ENCODE measurements at places on chromosomes 16 and 17.

DNA sequence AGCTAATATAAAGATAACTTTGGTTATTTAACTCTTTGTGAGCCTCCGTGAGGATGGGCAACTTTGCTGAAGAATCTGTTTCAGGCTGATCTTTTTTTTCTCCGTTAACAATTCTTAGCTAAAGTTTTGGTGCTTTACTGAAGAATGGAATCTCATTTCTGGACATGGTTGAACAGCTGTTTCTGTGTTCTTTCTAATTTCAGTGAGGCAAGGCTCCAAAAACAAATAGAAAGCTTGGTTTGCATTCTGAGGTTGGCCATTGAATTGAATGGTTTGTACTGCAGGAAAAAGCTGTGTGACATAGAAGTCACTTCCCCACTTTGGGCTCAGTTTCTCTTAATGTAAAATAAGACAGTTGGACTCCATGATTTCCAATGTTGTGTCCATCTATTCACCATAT, 22.3 kb upstream of the HLF start:
- DNase-seq: no peak

DNA sequence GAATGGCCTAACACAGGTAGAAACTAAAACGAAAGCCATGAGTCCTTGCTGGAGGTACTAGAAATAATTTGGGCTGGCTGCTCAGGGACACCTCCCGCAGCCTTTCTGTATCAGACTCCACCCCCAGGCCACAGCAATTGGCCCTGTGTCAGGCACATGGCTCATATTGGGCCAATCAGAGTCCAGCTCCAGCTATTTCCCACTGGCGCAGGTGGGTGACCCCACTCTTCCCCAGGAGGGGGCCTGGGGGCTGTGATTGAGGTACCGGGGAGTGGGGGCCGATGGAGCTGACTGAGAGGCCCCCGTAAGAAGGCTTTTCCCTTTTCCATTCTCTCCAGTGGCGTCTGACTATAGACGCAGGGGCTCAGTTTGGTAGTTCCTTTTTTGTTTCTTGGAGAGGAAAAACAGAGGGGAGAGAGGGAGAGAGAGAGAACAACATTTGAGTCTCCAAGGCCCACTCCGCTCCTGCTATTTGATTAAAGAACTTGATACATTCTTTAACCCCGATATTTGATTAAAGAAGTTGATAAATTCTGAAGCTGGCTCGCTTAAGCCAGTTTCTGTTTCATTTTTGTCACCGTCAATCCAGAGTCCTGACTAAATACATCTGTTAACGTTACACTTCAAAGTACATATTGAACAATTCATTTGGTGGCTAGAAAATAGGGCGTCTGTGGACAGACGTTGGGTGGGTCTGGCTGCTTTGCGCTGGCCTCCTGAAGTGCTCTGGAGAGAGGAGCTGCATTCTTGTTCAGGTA, 26.3 kb downstream of the FOXL1 start:
- no peak for DNase-seq

DNA sequence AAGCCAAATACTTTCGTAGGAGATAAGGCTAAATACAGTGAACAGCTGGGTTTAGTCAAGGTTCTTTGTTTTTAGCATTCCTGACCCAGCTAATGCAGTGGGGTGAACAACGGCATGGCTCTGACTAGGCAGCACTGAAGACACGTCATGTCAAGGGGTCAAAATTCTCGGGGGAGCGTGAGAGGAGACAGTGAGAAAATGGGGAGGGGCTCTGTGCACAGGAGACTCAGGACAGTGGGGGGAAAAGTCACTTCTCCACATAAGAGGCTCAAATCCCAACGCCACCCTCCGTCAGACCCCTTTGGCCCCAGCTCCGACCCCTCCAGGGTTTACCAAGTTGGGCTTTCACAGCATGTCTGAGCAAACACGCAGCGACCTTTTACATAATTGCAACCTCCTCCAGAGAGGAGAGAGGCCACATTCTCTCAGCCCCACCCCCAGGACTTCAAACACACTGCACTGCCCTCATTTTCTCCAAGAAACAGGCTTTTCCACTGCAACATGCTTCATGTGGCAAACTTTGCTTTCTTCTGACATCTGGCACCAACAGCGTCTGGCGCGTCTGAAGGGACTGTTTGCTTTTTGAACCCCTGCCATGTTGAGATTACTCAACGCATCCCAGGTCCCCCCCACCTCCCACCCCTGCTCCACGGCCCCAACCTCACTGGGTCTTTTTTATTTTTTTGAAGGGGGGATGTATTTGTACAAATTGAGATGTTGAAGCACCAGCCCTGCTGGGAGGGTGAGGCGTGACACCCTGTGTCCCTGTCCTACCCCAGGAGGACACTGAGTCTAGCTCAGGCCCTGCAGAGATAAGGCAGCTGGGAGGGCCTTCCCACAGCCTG, 30.0 kb downstream of the AXIN2 start:
- DNase-seq: peak; percentile 50

GRCh38 chr16:49012961-49013726, 268.5 kb downstream of the CBLN1 start:
- no peak for DNase-seq

GRCh38 chr17:7403727-7403976, 245 bp downstream of the TMEM256 start:
- DNase-seq: no peak

DNA sequence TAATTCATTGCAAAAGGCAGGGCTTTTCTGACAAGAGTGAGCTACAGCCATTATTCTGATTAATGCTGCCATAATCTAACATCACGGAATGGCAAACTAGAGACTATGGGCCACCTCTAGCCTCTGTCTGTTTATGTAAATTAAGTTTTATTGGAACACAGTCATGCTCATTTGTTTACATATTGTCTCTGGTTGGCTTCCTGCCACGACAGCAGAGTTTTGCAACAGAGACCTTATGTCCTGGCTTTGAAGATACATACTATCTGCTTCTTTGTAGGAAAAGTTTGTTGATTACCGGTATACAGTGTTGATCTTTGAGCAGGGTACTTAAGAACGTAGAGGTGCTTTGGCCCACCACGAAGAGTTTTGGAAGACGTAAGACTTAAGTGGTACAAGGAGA, 715.9 kb upstream of the RBFOX1 start:
- no peak for DNase-seq

GRCh38 chr16:26267641-26268040, 575.9 kb downstream of the HS3ST4 start:
- DNase-seq: no peak

- no peak for DNase-seq
Observed at GRCh38 chr17:58484600-58484999, 3.6 kb downstream of the HSF5 start.

DNA sequence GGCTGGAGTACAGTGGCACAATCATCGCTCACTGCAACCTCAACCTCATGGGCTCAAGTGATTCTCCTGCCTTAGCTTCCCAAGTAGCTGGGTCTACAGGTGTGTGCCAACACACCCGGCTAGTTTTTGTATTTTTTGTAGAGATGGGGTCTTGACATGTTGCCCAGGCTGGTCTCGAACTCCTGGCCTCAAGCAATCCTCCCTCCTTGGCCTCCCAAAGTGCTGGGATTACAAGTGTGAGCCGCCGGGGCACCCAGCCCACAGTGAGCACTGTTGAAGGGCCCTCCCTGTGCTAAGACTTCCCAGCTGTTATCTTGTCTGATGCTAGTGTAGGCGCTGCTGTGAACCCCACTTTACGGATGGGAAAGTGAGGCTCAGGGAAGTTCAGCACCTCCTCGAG, 8.0 kb downstream of the CASKIN1 start:
- DNase-seq: no peak

DNA sequence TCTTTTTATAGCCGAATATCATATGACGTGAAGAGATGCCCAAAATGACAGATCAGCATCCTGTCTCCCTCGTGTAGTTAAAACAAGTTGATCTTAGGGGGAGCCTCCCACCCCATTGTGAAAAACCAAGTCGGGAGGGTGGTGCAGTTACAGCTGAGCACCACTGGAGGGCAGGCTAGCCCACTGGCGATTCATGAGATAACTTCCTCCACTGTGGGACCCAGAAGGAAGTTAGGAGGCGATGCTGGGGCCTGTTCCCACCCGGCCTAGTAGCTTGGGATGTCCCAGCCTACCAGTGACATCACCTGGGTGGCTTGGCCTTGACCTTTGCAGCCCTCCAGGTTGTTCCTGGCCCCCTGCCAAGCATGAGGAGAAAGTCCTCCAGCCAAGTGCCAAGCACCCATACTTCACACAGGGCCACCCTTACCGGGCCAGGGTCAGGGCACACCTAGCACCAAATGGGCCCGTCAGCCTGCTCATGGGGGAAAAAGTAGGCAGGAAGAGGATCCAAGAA, 8.1 kb upstream of the CPNE2 start:
- DNase-seq: peak; percentile 73

DNA sequence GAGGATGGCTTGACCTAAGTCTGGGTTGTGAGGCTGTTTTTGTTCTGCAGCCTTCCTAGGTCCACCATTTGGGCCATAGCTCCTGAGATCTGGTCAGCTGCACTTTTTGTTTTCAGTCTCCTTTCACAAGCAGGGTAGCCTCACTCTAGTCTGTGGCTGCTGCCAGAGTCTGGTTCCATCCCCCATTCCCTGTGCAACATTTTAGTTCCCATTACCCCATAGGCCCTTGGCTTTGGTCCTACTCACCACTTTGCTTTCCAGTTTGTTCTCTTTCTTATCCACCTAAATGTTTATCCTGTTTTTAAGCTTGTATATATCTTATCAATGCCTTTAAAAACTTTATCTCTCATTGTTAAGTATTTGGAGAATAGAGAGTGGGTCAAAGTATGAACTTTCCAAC, 6.5 kb upstream of the XYLT2 start:
- no peak for DNase-seq

- DNase-seq: no peak
Observed at GRCh38 chr17:57536789-57537523, 208.1 kb downstream of the CCDC182 start.

DNA sequence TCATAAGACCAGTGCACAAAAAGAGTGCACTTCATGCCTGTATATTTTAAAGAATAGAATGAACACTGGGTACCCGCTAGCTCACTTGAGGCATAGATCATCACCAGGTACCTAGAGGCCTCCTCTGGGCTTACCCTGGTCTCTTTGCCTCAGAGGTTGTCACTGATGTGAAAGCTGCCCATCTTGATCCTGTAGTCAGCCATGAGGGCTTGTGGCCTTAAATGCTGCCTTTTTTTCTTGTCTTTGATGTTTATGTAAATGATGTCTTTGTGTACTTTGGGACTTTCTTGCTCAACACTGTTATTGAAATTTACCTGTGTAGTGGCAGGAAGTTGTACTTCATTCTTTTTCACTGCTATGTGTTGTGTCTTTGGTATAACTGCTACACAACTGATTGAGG, 26.8 kb upstream of the SLC5A10 start:
- no peak for DNase-seq

GRCh38 chr16:2372684-2373083, 32.2 kb upstream of the ABCA3 start:
- no peak for DNase-seq

- DNase-seq: no peak
Observed at GRCh38 chr16:1458977-1459341, 14.6 kb upstream of the CCDC154 start.

- no peak for DNase-seq
Observed at GRCh38 chr16:28623172-28623711, 13.4 kb upstream of the SULT1A1 start.

DNA sequence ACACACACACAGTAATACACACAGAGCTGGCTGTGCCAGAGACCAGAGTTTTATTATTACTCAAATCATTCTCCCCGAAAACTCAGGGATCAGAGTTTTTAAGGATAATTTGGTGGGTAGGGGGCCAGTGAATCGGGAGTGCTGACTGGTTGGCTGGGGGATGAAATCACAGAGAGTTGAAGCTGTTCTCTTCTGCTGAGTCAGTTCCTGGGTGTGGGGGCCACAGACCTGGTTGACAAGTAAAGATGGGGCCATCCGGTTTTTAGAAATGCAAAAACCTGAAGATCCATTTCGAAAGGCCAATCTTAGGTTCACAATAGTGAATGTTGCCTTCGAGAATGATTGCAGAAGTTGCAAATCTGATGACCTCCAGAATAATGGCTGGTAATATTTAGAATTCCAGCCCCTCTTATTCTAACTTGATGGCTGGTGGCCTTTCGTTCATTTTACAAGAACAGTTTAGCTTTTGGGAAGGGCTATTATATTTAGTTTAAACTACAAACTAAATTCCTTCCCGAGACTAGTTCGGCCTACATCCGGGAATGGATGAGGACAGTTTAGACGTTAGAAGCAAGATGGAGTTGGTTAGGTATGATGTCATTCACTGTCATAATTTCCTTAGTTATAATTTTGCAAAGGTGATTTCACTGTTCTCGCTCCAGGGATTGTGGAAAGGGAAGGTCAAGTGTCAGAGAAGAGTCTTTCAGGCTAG, 123.2 kb downstream of the KCNJ18 start:
- DNase-seq: no peak

DNA sequence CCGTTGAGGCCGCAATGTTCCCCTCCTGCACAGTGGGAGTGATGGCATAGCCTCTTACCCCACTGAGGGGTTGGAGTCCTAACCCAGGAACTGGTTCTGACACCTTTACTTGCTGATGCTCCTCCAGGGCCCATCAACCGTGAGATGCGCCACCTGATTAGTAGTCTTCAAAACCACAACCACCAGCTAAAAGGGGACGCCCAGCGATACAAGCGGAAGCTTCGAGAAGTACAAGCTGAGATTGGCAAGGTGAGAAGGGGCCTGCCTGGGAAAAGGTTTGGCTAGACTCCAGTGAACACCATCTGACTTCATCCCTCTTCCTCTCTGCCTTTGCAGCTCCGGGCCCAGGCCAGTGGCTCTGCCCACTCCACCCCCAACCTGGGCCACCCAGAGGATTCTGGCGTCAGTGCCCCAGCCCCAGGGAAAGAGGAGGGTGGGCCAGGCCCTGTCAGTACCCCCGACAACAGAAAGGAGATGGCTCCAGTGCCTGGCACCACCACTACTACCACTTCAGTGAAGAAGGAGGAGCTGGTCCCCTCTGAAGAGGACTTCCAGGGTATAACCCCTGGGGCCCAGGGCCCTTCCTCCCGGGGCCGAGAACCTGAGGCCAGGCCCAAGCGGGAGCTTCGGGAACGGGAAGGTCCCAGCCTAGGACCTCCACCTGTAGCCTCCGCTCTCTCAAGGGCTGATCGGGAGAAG, 5.8 kb downstream of the RNF40 start:
- no peak for DNase-seq

GRCh38 chr16:63311313-63311712, 1275.1 kb upstream of the CDH8 start:
- DNase-seq: no peak

- no peak for DNase-seq
Observed at GRCh38 chr17:72682605-72683004, 409.9 kb downstream of the SLC39A11 start.

- DNase-seq: peak; percentile 8
Observed at GRCh38 chr16:77789085-77790008, 983 bp downstream of the VAT1L start.

GRCh38 chr17:37107406-37108083, 158.8 kb downstream of the AATF start:
- DNase-seq: no peak
